ENCODE measurements at places on chromosomes 5 and 9.

GRCh38 chr9:11142965-11143738, 530.4 kb upstream of the PTPRD start:
- DNase-seq: no peak

DNA sequence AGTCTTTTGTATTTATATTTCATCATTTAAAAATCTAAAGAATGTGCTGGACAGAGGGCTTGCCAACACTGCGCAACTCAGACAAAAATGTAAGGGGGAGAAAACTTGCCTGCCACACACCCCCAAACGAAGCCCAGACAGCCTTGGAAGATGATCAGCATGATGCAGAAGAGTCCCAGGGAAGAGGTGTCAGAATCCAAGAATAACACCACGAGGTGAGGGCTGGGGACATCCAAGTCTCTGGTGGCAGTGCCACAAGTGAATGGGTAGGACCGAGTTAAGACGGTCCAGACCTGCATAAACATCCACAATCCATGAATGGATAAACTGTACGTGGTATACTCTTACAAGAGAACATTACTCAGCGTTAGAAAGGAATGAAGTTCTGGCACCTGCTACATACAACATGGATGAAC, 10.4 kb downstream of the EPB41L4B start:
- DNase-seq: no peak

DNA sequence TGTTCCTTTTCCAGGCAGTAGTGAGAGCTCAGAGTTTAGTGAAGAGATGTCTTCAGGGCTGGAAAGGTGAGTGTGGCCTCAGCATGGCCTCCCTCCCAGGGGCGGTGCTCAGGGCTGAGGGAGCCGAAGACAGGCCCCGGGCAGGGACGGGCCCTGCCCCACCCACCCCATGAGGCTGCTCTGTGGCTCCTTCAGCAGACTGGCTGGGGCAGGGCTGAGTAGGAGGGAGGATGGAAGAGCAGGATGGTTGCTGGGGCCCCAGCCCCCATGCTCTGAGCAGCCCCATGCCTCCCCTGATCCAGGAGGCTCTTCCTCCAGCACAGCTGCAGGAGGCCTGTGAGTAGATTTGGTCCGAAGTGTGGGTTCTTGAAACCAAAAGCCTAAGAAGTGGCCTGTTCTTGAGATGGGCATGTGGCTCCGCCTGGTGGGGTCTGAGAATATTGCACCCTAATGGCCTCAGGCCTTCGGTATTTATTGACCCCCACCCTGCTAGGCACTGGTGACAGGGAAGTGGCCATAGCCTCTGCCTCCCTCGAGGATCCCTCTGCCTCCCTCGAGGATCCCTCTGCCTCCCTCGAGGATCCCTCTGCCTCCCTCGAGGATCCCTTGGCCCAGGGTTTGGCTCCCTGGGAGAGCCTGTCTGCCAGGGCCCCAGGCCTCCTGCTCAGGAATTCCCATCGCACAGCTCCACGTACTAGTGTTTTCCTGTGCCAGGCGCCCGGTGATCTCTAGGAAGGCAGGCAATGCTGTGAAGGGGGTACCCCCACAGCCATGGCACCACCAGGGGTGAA, 65.4 kb upstream of the GARNL3 start:
- peak; percentile 54 for DNase-seq

DNA sequence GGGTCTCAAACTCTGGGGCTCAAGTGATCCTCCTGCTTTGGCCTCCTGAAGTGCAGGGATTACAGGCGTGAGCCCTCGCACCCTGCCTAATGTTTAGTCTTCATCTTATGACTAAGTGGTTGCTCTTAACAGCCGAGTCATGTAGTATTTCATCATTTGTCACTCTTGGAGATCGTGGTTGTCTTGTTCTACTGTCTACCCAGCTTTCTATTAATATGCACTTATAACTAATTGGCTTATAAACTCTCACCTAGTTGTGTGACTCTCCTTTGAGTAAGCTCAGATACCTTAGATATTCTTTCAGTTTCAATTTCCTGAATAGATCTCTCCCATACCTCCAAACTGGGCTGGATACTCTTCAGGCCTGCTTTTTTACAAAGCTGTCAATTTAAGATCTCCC, 19.9 kb downstream of the SLC44A1 start:
- DNase-seq: no peak

GRCh38 chr9:113930390-113930783, 54.3 kb downstream of the ZNF618 start:
- DNase-seq: no peak

DNA sequence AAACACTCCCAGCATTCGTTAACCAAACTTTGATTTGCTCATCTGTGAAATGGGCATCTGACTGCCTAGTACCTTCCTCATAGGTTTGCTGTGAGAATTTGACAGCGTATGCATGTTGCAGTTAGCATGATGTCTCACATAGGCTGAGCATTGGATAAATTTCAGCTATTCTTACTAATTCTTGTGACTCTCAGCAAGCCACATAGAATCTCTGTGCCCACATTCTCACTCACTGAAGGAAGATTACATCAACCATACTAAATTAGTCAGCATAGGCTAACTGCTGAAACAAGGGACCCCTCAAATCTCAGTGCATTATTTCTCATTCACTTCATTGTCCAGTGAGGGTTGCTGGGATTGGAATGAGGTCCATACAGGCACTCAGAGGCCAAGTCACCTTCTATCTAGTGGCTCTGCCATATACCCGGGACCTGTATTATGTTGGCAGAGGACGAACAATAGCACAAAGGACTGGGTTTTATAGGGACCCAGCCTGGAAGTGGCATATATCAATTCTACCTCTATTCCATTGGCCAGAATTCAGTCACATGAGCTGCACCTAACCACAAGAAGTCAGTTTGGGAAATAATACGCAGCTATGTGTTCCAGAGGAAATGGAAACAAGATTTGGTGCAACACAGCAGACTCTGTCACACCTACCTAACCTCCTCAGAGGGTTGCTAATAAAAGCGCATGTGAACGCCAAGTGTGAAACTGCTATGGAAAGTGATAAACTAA, 4.2 kb upstream of the PTGER4 start:
- no peak for DNase-seq

- DNase-seq: no peak
Observed at GRCh38 chr9:131986089-131986488, 93.6 kb downstream of the MED27 start.

- no peak for DNase-seq
Observed at GRCh38 chr9:68458918-68459317, 81.8 kb downstream of the TMEM252 start.

GRCh38 chr5:165928971-165929370, 2362.5 kb upstream of the WWC1 start:
- DNase-seq: no peak

DNA sequence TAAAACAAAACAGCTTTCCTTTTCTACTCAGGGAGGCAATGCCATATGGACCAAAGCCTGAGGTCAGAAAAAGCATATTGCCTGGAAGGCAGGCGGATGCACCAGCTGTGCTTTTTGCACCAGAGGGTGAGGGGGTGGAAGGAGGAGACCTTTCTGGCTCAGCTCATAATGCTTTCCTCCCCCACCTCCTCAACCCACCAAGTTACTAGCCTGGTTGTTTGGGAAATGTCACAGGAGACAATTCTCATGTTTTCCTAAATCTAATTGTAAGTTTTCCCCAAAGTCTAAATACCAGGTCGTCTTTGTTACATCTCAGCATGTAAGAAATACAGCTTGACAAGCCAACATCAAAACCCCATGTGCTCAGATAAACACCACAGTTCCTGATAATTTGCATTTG, 72.6 kb upstream of the DMRTA1 start:
- no peak for DNase-seq

DNA sequence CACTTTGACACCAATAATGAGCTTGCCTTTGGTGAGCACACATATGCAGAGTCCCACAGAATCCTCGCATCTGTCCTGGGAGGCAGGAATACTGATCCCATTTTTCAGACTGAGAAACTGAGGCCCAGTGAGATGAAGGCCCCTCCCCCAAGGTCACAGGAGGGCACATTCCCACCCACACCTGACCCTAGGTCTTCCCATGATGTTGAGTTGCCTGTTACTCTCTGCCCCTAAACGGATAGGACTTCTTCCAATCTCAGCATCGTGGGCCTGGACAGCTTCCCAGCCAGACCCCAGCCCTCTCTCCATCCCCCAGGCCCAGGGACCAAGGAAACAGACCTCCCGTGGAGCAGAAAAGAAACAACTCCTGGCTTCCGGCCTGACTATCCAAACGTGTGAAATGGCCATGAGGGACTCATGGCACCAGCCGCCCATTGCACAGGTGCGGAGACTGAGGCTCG, 877 bp downstream of the SH3GLB2 start:
- no peak for DNase-seq

- DNase-seq: no peak
Observed at GRCh38 chr9:20224756-20225155, 397.5 kb downstream of the MLLT3 start.

DNA sequence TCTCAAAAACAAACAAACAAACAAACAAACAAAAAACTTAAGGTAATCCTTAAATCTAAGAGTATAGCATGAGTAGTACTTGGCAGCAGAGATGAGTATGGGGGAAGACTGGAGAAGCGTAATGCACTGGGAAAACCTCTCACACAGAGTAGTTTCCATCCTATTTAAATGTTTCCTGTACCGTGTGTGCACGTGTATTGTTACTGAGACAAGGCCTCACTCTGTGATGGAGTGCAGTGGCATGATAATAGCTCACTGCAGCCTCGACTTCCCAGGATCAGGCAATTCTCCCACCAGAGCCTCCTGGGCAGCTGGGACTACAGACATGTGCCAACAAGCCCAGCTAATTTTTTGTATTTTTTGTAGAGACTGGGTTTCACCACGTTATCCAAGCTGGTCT, 2.9 kb downstream of the UIMC1 start:
- DNase-seq: no peak

- DNase-seq: no peak
Observed at GRCh38 chr5:18798058-18798457, 1163.8 kb downstream of the TAF11L14 start.

GRCh38 chr9:126490214-126490631, 123.5 kb upstream of the LMX1B start:
- no peak for DNase-seq

- DNase-seq: no peak
Observed at GRCh38 chr9:98222885-98223691, 30.7 kb upstream of the CORO2A start.

- DNase-seq: no peak
Observed at GRCh38 chr5:148817606-148818005, 8.8 kb upstream of the ADRB2 start.

DNA sequence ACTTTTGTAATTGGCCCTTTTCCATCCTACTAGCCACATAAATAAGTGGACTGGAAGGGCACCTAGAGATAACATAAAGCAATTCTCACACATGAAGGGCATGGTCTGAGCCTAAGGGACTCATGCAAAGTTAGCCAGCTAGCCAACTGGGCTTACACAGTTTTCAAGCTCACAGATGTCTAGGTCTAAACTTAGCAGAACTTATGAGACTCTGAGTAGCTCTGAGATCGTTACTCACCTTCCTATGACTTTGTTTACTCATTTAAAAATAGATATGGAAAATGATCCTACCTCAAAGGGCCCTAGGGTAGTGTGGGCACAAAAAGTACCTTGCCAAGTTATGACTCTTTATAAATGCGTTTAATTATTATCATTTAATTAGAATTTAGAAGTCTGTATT, 410.4 kb upstream of the MPDZ start:
- no peak for DNase-seq

DNA sequence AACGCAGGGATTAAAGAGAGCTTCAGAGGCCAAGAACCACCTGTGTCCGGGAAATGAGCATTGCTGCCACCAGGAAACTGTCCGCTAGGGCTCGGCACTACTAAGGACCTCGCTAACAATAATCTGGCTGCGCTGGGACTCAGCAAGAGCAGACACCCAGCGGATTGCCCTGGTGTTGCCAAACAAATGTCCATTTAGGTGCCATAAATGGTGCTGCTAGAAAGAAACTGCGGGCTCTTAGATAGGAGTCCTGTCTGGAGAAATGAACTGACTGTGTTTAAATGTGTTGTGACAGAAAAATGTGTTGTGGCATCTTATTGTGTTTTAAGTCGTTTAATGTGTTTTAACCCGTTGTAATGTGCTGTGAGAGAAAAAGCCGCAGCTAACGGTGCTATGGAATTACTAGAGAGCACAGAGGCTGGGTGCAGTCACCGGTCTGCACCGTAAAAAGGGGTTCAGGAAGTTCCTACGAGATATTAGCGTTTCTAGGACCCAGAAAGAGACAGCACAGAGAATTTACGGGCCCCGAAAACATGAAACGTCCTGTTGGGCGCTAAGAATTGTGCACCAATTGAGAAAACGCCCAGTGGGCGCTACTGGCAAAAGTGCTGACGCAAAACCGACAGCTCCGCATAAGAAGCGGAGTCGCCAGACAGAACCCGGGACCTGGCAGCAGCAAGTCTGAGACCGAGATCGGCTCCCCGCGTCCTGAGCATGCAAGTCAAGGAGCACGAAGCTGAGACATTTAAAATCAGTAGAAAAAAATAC, 90.6 kb downstream of the ANXA2R start:
- no peak for DNase-seq

DNA sequence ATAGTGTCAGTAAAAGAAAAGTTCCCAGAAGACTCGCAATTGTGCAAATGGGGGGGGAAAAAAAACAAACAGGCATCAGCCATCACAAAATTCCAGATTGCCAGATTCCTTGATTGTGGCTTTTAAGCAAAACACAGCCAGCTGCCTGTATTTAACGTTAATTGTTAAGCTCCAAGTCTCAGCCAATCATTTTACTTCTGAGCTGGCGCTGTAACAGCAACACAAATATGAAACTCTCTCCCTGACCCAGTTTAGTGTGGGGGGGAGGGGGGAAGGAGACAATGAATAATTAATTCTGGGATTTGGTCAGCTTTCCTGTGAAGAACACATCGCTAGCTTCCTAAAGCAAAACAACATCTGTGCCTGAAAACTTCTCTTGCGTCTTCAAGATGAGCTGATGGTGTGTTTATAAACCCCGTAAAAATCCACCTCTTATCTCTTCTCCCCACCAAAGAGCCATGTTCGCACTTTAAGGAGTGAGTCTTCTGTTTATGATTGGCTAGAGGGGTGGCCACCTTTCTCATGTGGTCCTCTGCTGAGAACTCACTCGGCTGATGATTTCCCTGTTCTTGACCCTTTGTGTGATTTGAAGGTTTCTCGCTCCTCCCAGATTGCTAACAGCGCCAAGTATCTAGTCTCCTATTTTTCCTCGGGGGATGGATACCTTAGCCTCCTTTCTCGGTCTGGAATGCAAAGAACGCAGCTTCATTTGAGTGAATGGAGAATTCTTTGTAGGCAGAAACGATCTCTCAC, 160.2 kb upstream of the DAPK1 start:
- DNase-seq: no peak

All from stimulated activated CD8-positive, alpha-beta memory T cell treated with anti-CD3 and anti-CD28 coated beads, Interleukin-2, amount 100 ng/mL, for 1 hour (primary cell).